Inflammatory macrophage (primary cell): ENCODE measurements at places on chromosomes 7 and 10.

DNA sequence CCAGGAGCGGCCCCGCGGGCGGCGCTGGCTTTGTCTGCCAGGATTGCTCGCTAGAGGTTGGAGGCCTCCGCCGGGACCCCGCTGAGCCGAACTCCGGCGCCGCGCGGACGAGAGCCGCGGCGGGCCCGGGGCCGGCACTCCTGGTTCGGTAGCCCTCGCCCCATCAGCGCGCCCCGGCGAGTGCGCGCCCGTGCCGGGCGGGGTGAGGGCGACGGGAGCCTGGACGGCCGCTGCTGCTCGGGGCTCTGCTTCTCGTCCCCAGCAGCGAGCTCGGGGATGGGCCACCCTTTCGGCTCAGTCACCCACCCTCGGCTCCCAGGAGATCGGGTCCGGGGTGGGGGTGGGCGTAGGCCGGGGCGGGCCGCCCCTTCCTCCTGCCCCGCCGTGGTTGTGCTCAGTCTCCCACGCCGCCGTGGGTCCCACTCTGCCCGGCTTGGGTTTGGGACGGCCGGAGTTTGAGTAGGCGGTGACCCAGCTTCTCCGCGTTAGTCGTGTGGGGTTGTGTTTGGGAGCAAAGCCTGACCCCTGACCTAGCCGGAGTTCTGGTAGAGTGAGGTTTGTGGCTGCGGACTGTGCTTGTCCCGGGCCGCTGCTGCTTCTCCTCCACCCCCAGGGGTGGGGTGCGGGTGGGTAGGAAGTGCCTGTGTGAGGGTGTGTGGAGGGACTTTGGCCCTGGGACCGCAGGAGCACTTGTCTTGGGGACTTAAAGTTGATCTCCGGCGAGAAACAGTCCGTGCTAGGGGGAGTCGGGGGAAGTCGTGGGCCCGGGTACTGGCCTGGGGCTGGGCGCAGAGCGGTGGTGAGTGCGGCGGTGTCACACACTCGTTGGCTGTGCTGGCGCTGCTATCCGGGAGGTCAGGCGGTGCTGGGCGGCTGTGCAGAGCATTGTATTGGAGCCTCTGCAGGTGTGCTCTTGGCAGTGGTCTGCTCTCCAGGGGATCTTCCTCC lies 677 bp downstream of the TSPAN14 start:
- peak; percentile 45 for DNase-seq

DNA sequence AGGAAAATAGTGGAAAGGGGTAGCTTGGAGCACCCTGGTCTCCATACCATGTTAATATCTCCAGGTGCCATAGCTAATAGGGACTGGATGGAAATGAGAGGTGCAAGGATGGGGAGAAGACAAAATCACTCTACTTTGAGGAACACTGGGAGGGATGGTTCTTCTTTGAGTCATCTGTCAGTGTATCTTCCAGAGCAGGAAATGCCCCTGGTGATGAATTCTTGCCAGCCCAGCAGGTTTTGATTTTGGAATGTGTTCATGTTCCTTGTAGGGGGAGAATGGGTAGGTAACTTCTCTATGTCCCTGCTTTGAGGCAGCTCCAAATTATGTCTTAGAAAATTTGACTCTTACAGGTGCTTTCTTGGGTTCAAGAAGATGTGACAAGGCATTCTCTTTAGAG lies 177.0 kb upstream of the GLI3 start:
- DNase-seq = no peak

- no peak for DNase-seq
These were observed 17.3 kb downstream of the OPALIN start for GRCh38 chr10:96341219-96342182.

DNA sequence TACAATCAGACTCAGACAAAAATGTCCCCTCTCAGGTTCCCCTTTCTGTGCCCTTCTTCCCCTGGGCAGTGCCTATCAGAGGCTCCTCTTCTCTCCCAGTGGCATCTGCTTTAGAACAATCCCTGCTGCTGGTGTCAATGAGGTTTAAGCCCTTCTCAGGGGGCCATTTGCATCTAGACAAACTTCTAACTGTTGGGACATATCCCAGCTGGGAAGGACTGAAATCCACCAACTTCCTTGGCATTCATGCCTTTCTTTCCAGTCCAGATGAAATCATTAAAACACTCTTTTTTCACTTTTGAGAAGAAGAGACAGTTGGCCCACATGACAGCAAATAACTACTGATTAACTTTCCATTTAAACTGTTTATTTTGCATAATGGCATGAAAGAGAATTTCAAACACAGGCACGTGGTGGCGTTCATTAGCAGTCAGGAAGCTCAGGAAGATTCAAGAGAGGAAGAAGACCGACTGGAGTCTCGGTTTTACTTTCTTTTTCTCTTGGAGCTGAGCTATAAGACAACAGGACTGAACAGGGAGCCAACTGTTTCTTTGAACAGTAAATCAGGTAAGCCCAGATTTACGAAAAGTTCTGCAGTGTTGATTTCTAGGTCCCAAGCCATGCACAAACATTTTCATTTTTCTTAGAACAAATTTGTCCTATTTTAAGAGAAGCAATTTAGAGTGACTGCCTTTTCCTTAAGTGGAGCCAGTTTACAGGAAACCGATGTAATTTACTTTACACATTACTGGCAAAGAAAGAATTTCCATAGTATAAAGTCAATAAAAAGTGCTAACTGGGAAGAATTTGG lies at the start of gene GIMAP2:
TSS of gene GIMAP2 (plus strand) at position 488 of the 811 bp plus-strand sequence. CDS start 1,354 bp downstream, outside the sequence.
- DNase-seq = peak; percentile 75

DNA sequence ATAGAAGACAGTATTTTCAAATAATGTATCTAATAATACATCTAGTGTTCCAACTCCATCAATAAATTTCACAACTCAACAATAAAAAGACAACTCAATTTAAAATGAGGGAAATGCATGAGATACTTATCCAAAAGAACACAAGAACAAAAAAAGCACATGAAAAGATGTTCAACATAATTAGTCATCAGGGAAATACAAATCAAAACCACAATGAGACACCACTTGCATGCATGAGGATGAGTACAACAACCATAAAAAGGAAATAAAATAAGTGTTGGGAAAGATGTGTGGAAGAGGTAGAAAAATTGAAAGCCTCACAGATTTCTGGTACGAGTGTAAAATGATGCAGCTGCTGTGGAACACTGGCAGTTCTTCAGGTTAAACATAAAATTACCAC lies 111.6 kb upstream of the PTPRZ1 start:
- no peak for DNase-seq

- DNase-seq = peak; percentile 4
These were observed 137.6 kb downstream of the ADAM12 start for GRCh38 chr10:126250527-126251310.

DNA sequence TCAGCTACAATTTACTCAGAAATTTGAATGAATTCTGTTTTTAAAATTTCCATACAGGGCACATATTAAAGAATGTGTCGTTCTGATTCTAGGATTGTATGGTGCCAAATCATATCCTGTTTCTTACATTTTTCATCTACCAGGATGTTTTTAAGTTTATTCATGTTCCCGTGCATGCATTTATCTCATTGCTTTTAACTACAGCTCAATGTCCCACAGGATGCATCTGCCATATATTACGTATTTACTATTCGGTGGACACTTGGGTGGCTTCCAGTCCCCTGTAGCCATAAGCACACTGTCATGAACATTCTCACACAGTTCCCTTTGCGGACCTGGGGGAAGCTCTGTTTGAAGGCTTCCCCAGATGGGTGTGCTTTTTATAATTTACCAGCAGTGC lies 122.3 kb downstream of the CCDC71L start:
- DNase-seq = no peak

DNA sequence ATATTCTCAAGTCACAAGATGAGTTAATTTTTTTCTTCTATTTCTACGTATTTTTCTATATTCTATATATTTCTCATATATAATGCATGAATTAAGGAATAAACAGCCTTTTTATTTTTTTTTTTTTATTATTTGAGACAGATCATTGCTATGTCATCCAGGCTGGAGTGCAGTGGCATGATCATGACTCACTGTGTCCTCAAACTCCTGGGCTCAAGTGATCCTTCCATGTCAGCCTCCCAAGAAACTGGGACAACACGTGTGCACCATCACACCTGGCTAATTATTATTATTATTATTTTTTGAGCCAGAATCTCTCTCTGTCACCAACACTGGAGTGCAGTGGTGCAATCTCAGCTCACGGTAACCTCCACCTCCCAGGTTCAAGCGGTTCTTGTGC lies 1.5 kb downstream of the CLDN12 start:
- peak; percentile 54 for DNase-seq

DNA sequence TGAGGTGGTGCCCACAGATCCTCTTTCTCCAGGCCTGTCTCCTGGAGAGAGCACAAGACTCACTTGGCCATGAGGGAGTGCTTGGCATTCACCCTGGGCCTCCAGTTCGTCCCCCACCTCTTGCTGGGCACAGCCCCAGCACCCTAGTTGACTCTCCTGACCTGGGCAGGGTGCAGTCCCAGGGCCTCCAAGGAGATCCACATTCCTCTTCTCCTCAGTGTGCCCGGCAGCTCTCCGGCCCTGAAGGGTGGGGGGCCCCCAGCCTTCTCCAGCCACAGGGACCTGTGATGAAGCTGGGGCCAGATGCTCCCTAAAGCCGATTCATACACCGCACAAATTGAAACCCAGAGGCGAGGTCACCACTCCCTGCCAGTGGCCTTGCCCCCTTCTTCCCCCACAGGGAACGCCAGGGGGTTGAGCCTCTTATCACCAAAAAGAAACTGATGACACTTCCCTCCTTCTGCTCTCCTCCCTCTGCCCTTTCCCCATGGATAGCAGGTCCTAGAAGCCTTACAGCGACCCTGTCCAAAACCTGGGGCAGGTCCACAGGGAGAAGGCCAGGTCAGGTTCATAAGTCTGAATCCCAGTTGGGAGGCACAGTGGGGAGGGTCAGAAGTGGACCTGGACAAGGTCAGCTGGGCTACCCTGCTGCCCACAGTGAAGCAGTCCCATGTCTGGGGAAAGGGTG lies 3.1 kb downstream of the EN2 start:
- DNase-seq = no peak

DNA sequence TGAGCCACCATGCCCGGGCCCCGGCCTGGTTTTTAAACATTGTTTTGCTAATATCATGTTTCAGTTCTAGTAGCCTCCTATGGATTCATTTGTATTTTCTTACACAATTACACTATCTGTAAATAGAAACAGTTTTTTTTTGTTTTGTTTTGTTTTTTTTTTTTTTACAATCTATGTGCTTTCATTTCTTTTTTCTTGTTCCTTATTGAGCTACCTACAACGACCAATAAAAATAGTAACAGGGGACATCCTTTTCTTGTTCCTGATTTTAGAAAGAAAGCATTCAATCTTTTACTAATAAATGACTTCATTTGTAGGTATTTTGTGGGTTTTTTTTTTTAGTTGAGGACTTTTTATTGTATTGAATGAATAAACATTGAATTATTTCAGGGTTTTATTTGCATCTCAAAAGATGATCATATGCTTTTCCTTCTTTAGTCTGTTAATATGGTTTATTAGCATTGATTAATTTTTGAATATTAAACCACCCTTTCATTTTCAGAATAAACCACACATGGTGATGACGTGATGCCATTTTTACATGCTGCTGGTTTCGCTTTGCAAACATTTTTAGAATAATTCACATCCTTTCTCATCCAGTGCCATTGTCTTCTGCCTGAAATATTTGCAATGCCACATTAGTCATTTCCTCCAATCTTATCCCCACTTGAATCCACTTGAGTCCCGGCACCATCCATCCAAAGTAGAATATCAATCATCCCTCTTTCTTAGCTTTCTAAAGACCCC lies 18.1 kb upstream of the AKR1E2 start:
- DNase-seq = no peak

DNA sequence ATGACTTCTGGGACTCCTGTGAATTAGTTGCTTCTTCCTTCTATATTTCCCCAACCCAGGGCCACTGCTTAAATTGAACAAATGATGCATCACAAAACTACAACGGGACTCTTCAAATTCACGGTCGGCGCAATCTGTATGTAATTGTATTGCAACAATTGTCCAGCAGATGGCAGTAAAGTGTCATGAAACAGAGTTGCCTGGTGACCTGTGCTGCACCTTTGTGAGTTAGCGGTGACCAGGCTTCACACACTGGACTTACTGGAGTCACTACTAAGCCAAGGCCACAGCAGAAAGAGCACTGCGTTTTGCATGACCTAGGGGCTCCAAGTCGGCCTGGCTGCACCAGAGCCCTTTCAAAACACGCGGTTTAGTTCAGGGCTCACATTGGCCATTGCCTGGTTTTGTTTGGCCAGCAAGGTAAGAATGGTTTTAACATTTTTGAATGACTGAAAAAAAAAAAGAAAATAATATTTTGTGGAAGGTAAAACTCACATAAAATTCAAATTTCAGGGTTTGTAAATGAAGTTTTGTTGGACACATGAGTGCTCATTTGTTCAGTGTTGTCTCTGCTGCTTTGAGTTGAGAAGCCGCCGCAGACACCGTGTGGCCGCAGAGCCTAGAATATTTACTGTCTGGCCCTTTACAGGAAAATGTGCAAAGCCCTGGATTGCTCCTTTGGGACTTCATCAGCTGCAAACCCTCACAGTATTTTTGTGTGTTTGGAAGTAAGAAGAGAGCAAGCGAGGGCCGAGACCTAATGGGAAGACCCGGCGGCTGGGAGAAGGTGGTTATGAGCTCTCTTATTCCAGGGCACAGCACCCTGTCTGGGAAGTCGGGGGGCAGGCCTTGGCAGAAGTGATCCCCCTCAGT lies 23.2 kb upstream of the ZNF32 start:
- peak; percentile 59 for DNase-seq

GRCh38 chr10:1266033-1266802 lies 210.0 kb downstream of the WDR37 start:
- no peak for DNase-seq

- DNase-seq = no peak
These were observed 96.3 kb downstream of the SDK1 start for GRCh38 chr7:3397324-3397723.

GRCh38 chr7:110675383-110676103 lies 415.4 kb upstream of the LRRN3 start:
- DNase-seq = no peak

DNA sequence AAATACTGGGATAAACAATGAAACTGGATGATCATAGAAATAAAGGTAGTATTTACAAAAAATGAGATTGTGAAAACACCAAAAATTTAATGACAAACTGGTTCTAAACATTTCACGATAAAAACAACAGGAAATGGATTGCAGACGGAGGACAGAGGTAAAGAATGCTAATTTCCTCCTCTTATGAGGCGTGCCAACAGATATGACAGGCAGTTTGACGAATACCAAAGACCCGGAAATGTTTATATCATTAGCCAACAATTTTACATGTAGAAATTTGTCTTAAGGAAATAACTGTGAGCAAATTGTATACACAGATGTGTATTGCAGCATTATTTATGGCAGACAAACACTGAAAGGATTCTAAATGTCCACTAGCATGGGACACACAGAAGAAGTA lies 162.0 kb upstream of the MGMT start:
- no peak for DNase-seq

- DNase-seq = peak; percentile 27
These were observed 379.2 kb downstream of the CALN1 start for GRCh38 chr7:72032934-72033333.

- DNase-seq = no peak
These were observed 63.3 kb downstream of the CTTNBP2 start for GRCh38 chr7:117809958-117810357.

- peak; percentile 40 for DNase-seq
These were observed 208.6 kb downstream of the ADAM12 start for GRCh38 chr10:126179637-126180036.

DNA sequence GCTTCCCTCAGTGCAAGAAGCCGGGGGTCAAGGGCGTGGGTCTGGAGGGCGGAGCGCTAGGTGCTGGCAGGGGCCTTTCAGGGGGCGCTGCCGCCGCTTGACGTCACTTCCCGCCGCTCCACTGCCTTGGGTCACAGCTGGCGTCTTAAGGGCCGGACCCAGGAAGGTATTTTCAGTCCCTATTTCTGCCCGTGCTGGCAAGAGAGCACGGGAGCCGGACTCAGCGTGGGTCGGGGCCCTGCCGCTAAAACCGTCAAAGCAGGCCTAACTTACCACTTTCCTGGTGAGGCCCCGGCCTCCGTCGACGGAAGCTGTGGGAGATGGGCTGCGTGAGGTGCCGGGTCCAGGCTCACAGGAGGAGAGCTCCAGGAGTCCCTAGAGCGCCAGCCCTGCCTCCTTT lies 12.0 kb downstream of the VAX1 start:
- DNase-seq = no peak
